ENCODE measurements at places on chromosomes 16 and 17. TPM values are rescaled to one million over a fixed set of nuclear protein-coding genes. Genes with fewer than 3 reads are reported as not detected.
A peak's percentile ranks its signal among the peaks of the same experiment; 100 is the strongest.

PRAC2 gene
- polyA plus RNA-seq = not detected

GRCh38 chr17:82674656-82675475 lies 23.6 kb downstream of the RAB40B start:
- H3K4me3 ChIP-seq = no peak overlapping the region
- no peaks in the 10 kb centered on the region for H3K36me3 ChIP-seq
- H3K4me1 ChIP-seq = peaks cover 6% of the 10 kb centered on the region
- DNase-seq = no peak
- no peak overlapping the region for H3K27ac ChIP-seq
- no peaks in the 10 kb centered on the region for H3K27me3 ChIP-seq

RNPS1 gene
- polyA plus RNA-seq = 319 TPM

KCTD19 gene
- 1.6 TPM for polyA plus RNA-seq

DNA sequence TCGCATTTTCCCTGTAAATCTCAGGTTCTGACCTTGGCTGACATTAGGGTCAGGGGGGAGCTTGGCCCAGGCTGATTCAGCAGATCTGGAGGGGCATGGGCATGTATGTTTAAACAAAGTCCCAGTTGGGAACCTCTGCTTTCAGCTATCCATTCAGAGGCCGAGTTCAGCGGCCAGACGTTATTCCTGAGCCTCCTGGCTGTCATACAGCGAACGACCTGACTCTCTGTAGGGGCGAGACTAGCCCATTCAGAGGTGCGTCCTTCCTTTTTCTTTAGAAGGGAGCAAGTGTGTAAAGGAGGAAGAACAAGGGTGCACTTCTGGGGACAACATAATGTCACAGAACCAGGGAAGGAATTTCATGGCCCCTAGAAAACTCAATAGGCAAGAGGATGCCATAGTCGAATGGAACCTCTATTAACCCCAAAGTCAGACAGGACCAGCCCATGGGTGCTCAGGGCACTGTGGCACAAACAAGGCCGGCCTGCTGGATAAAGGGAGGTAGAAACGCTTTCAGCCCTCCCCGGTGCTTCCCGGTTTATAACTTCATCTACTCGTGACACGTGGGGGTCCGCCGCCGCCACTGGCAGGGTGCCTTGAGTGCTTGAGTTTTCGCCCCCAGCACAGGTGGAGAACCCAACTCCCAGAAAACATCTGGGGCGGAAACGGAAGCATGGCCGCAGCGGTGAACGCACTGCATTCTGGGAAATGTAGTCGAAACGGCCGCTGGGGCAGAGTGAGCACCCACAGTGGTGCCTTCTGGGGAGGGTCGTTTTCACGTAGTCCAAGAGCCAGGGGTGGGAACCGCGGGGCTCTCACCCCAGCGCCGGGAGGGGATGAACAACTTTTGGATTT lies 33.2 kb upstream of the PLCG2 start:
- H3K27ac ChIP-seq = no peak overlapping the region
- no peaks in the 10 kb centered on the region for H3K4me1 ChIP-seq
- H3K4me3 ChIP-seq = peak overlapping the region; percentile 19
- no peaks in the 10 kb centered on the region for H3K36me3 ChIP-seq
- H3K27me3 ChIP-seq = no peaks in the 10 kb centered on the region
- DNase-seq = peak; percentile 63

PLA2G10 gene
- not detected for polyA plus RNA-seq

PKMYT1 gene
- polyA plus RNA-seq = 36.8 TPM

TLCD2 gene
- polyA plus RNA-seq = 1.4 TPM

MT4 gene
- not detected for polyA plus RNA-seq

GRCh38 chr17:8430966-8431365 lies 4.7 kb upstream of the NDEL1 start:
- no peaks in the 10 kb centered on the region for H3K36me3 ChIP-seq
- H3K27ac ChIP-seq = no peak overlapping the region
- H3K4me1 ChIP-seq = no peaks in the 10 kb centered on the region
- DNase-seq = peak; percentile 88
- H3K27me3 ChIP-seq = no peaks in the 10 kb centered on the region

- no peaks in the 10 kb centered on the region for H3K36me3 ChIP-seq
- no peaks in the 10 kb centered on the region for H3K27me3 ChIP-seq
- H3K27ac ChIP-seq = no peak overlapping the region
These were observed 147.4 kb upstream of the SDK2 start for GRCh38 chr17:73791631-73792030.

DNA sequence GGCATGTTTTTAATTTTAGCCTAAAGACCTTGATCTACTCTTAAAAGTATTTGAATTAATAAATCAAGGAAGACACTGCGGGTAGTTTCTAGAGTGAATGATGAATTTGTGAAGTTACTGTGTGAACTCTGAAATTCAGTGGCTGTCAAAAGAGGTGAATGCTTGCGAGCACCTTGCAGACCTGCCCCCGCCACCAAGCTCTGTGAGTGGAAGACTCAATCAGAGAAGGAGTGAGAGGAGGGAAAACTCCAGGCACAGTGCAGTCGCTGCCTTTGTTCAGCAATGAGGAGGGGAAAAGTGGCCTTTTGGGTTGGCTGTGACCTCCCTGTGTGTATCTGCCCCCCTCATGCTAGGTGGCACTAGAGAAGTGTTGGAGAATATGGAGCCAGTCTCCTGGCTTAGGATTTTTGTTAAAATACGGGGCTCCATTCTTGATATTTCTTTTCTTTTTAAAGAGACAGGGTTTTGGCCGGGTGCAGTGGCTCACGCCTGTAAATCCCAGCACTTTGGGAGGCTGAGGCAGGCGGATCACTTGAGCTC lies 53.0 kb downstream of the LDHD start:
- no peaks in the 10 kb centered on the region for H3K27me3 ChIP-seq
- no peak overlapping the region for H3K4me3 ChIP-seq
- H3K4me1 ChIP-seq = peaks cover 11% of the 10 kb centered on the region
- DNase-seq = no peak

G6PC1 gene
- not detected for polyA plus RNA-seq

DNA sequence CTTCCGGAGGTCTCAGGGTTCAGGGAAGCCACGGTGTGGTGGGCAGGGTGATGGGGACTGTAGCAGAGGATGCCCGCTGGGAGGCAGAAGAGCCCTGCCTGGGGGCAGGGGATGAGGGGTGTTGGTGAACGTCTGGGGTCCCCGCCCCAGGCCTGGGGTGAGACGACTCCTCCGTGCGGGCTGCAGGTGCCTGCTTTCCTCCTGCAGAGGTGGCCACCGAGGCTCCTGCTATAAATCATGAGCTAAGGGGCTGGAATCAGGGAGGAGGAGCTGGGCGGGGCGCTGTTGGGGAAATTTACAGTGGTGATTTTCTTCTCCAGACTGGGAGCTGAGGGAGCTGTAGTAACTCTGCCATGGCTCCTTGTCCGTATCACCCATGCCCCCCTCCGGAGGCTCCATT lies 167.0 kb downstream of the MRM1 start:
- H3K4me1 ChIP-seq = no peaks in the 10 kb centered on the region
- no peaks in the 10 kb centered on the region for H3K36me3 ChIP-seq
- H3K27ac ChIP-seq = no peak overlapping the region
- H3K27me3 ChIP-seq = peaks cover 6% of the 10 kb centered on the region
- no peak for DNase-seq

- peaks cover 9% of the 10 kb centered on the region for H3K4me1 ChIP-seq
- no peaks in the 10 kb centered on the region for H3K36me3 ChIP-seq
These were observed 841 bp upstream of the RAB5C start for GRCh38 chr17:42155614-42156045.

NAGS gene
- polyA plus RNA-seq = 8.5 TPM

GRCh38 chr17:15398291-15398690 lies 56.9 kb upstream of the TEKT3 start:
- H3K36me3 ChIP-seq = no peaks in the 10 kb centered on the region
- no peak overlapping the region for H3K4me3 ChIP-seq
- H3K27ac ChIP-seq = no peak overlapping the region
- H3K27me3 ChIP-seq = no peaks in the 10 kb centered on the region
- peaks cover 5% of the 10 kb centered on the region for H3K4me1 ChIP-seq

GRIN2A gene
- polyA plus RNA-seq = 1.9 TPM

DNA sequence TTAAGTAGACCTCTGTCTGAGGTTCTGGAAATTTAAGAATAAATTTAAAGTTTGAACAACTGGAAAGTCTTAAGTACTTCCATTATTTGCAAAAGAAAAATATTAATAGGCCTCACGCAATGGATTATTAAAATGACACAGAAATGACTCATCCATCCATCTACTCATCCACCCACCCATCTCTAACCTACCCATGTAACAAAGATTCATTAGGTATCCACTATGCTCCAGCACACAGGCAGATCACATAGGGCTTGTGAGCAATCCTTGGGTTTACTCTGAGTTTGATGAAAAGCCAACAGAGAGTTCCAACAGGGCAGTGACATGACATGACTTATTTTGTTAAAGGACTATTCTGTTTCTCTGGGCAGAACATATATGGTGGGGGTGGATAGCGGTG lies 93.3 kb downstream of the HELZ start:
- H3K36me3 ChIP-seq = peaks cover 25% of the 10 kb centered on the region
- no peak for DNase-seq
- H3K27me3 ChIP-seq = no peaks in the 10 kb centered on the region
- H3K4me3 ChIP-seq = no peak overlapping the region

- no peak overlapping the region for H3K4me3 ChIP-seq
- no peaks in the 10 kb centered on the region for H3K36me3 ChIP-seq
- no peak for DNase-seq
- H3K27me3 ChIP-seq = peaks cover 3% of the 10 kb centered on the region
These were observed 59.1 kb upstream of the IRX6 start for GRCh38 chr16:55264949-55265348.

GRCh38 chr16:27465483-27465879 lies 63.5 kb downstream of the IL21R start:
- no peaks in the 10 kb centered on the region for H3K27me3 ChIP-seq
- no peaks in the 10 kb centered on the region for H3K4me1 ChIP-seq
- H3K27ac ChIP-seq = no peak overlapping the region
- peaks cover 76% of the 10 kb centered on the region for H3K36me3 ChIP-seq
- DNase-seq = no peak

PRSS36 gene
- polyA plus RNA-seq = 1.8 TPM

- H3K27me3 ChIP-seq = no peaks in the 10 kb centered on the region
- no peak for DNase-seq
- no peaks in the 10 kb centered on the region for H3K4me1 ChIP-seq
- no peak overlapping the region for H3K4me3 ChIP-seq
- no peak overlapping the region for H3K27ac ChIP-seq
- no peaks in the 10 kb centered on the region for H3K36me3 ChIP-seq
These were observed 82.3 kb upstream of the DNAH17 start for GRCh38 chr17:78659546-78659945.

DNA sequence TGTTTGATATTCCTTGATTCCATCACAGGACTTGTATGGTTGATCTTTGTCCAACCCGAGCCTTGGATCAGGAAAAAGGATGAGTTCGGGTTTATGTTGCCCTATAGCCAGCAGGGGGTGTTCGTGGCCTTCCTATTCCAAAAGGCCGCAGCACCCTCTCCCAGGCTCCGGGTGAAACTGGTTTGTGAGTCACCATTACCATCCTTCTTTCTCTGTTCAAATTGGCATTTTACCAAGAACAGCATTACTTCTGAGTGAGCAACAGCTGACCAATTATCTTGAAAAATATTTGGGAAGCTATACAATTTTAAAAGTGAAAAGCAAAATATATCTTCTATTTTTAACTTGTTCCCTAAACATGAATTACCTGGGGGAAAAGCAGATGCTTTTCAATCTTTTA lies 24.3 kb upstream of the KRT20 start:
- H3K4me3 ChIP-seq = no peak overlapping the region
- no peaks in the 10 kb centered on the region for H3K36me3 ChIP-seq
- H3K27me3 ChIP-seq = peaks cover 52% of the 10 kb centered on the region

ATP2A1 gene
- polyA plus RNA-seq = 2.6 TPM

GRCh38 chr17:10518271-10519037 lies at the start of gene MYH1:
TSS of gene MYH1 (minus strand) at chr17:10518542. CDS start at chr17:10516642, 1,900 bp downstream.
- H3K27ac ChIP-seq = no peak within 1 kb of the TSS
- H3K36me3 ChIP-seq = no peaks in the 10 kb centered on the region
- DNase-seq = no peak
- no peak within 1 kb of the TSS for H3K4me3 ChIP-seq
- no peaks in the 10 kb centered on the region for H3K4me1 ChIP-seq

Data from cardiac muscle cell (in vitro differentiated cells and primary cell).